ENCODE measurements at places on chromosomes 2 and 18.

DNA sequence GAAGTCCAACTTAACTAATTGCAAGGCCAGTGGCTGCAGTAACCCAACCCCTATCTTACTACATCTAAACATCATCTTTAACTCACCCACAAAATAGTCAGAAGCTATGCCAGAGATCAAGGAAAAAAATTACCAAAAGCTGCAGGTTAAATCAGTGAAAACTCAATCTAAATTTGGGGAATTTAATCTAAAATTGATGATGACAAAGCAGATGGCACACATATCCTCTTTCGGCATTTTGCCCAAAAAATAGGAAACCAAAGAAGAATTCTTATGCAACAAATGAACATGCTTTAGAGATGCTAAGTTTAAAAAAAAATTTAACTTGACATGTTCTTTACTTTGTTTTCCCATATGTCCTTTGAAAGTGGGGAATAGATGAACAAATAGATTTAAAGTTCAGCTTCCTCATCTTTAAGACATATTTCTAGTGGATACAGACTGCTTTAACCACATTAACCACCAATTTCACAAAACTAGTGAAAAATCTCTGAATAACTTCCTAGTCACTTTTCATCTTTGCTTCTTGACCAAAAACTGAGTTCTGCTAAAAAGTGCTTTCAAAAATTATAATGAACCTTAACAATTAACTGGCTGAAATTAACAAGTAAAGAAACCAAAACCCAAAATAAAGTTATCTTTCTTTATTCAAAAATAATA lies 74.3 kb upstream of the CCDC150 start:
- no peak for DNase-seq

GRCh38 chr2:15260196-15260595 lies 300.9 kb downstream of the NBAS start:
- DNase-seq, result no peak

GRCh38 chr18:7877609-7878008 lies 310.5 kb downstream of the PTPRM start:
- no peak for DNase-seq

- DNase-seq, result no peak
These were observed 96.5 kb downstream of the RBM43 start for GRCh38 chr2:151165105-151165684.

DNA sequence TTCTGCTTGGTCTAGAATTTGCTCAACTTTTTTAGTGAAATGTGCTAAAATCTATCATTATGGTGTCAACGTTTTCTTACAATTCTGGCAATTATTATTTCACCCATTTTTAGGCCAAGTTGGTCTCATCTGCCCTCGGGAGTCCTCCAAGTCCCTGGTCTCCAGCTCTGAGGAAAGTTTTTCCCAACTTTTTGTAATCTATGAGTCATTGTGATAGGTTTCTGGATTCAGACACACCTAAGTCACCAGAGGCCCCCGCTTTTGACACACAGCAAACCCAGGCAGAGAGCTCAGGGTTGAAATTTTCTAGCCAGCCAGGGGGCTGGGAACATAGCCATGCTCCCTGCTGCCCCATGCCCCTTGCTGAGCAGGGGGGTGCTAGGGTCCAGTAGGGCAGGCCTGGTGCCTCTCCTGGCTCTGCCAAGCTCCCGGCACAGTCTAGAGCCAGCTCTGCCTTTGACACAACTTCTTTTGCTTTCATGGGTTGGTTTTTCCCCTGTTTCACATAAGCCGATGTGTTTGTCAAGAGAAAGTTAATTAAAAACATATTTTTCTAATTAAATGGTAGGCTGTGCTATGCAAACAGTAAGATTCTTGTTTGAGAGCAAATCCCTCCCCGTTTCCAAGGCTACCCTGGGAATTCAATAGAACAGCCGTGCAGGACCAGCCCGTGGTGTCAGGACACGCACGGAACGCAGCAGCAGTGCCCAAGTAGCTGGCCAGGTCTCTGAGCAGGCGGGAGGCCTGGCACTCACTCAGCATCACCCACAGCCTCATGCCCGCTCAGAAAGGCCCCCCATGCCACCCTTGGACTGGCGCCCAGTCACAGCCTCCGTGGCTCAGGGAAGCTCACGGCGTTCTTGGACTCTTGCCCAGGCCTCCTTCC lies 25.5 kb upstream of the SNED1 start:
- no peak for DNase-seq

DNA sequence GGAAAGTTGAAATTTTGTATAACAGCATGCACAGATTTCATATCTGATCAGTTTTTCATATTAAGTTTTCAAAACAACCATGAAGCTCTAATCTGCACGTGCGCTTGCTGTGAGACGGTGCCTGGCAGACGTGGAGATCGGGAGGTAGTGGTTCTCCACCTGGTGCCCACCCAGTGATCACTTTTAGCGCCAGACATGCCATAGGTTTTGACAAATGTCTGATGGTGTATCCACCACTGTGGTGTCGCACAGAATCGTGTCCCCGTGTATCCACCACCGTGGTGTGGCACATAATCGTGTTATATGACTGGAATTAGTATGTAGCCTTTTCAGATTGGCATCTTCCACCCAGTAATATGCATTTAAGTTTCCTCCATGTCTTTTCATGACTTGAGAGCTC lies 40.9 kb upstream of the KCNG2 start:
- no peak for DNase-seq
